CD4-positive, alpha-beta T cell treated with Interleukin-2 at 100 ng/mL for 4 hours (primary cell): ENCODE measurements at places on chromosomes 6 and 20.

DNA sequence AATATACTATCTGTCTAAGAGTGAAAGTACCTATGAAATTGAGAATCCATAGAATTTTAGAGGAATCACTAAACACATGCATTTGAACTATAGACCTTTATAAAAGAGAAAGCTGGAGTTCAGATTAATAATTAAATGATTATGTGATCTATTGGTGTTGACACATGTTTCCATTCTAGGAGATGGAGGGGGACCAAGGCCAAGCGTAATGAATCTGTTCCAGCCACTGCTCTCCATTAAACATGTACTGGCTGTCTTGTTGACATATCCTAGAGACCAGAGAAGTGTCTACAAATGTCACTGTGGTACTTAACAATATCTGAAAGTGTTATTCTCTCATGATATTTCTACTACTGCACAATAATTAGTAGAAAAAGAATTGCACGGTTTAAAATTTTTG is 432.4 kb downstream of the BMP2 start:
- no peak for DNase-seq

DNA sequence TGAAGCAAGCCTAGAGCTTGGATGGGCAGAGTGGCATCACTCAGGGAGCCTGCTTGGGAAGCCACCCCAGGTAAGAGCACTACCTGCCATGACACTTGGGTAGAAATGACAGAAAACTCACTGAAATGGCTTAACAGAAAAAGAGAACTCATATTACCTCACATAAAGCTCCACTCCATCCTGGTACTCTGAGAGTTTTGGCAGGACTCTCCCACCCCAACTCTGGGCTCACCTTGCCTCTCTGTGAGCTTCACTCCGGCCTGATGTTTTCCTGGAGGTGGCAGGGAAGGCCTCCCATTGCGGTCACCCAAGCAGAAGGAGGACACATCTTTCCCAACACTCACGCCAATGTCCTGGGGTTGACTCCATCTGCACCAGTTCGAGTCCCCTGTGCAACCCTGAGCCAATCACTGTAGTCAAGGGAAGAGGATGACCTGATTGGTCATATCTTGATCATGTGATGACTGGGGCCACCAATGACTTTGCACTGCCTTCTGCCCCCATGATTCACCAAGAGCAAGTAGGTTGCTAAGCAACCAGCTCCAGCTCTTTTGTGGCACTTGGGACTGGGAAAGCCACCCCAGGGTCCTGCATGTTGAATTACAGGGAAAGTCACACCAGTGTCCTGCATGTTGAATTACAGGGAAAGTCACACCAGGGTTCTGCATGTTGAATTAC is 446.1 kb upstream of the SULF2 start:
- DNase-seq: no peak

- DNase-seq: no peak
These were observed 5.3 kb downstream of the SNAI1 start for GRCh38 chr20:49987868-49988690.

GRCh38 chr6:127013865-127014264 is 104.6 kb upstream of the RSPO3 start:
- no peak for DNase-seq

DNA sequence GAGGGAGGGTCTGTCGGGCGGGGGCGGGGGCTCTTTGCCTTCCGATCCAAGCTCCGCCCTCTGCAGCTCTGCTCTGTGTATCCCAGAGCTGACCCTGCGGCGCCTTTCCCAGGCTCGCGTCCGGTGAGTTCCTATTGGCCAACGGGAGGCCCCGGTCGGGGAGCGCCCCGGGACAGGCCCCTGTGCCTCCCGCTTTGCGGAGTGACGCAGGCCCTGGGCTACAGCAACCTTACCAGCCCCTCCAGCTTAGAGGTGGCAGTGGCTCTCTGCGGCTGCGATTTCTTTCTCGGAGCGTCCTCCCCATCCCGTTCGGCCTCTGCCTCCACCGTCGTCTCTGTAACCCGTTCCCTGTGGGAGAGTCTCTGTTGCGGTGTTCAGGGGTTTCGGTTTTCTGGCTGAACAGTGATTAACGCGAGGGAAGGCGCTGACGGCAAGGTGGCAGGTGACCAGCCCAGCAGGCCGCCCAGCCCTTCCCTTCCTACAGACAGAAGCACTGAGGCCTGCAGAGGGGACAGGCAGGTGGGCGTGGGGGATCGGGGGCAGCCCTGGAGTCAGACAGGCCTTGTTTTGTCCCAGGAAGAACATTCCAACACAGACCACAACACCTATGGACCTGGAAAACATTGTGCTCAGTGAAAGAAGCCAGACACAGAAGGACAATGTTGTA is 18.1 kb upstream of the CEBPB start:
- DNase-seq: no peak

DNA sequence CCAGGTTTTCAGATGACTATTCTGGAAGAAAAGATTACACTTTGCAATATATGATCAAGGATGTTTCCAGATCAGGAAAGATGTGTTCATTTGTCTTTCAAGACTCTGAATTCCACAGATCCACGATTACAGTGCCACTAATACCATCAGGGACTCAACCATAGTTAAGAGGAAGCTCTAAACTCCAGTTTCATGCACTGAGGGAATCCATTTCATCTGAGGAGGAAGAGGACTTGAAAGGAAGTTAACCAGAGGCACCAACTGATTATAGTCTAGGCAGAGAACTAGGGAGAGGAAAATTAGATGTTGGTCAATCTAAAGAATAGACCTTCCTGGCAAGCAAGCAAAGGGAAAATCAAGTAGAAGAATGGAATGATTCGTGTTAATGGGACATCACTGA is 218.3 kb upstream of the PRDM1 start:
- no peak for DNase-seq

GRCh38 chr6:8831366-8832152 is 396.2 kb upstream of the SLC35B3 start:
- no peak for DNase-seq

- no peak for DNase-seq
These were observed 134.8 kb upstream of the TSHZ2 start for GRCh38 chr20:52837378-52837777.

DNA sequence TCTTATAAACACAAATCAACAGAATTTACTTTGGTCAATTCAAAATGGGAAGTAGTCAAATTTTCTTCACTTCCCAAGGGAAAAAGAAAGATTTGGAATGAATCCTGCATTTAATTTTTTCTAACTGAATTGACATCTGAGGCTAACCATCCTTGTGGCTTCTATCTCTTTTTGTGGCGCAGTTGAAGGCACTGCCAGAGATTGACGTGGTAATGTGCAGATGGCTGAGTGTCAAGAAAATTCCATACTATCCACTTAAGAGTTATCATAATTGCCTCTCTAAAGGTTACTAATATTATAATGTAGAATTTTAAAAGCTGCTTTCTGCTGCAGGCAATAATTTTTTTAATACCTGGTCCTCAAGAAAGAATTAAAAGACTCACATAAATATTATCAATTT is 162.3 kb downstream of the KLHL32 start:
- no peak for DNase-seq

- no peak for DNase-seq
These were observed 97.7 kb upstream of the PTPN1 start for GRCh38 chr20:50412499-50412898.

DNA sequence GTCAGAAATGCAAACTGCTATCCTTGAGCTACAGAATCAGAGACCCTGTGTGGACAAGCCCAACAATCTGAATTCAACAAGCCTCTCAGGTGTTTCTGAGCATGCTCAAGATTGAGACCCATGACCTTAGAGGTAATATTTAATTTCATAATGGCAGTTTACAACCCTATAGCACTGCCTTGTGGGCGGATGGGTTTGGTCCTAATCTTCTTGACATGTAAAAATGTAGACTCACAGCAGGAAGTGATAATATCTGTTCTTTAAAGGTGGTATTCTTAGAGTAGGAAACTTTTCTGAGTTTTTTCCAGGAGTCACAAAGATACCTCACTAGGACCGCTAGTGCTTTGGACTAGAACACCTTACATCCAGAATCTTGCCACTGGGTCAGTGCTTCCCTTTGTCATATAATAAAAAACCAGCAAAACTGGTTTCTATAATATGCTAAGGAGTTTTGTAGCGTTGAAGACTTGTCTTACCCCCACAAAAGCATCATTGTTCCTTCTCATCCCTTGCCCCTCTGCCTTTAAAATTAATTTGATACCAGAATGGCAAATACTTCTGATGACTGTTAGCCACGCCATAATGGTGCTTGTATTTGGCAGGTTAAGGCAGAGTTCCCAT is 52.6 kb downstream of the E2F3 start:
- peak; percentile 41 for DNase-seq

DNA sequence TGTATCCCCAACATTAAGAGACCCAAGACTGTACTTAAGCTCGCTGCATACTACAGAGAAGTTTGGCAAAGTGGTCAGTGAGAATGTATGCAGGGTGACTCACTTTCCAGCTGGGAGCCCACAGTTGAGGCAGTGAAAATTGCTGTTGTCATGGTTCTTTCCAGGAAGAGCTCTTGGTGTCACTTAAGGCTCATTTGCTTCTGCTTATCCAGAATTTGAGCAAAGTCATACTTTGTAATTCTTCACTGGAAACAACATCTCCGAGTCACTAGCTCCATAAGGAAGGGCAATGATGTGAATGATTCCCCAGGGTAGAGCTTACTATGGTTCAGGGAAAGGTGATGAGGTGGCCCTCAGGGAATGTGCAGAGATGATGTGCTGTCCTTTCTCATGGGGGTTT is 65.4 kb upstream of the FBXL4 start:
- DNase-seq: no peak

GRCh38 chr20:39222101-39222500 is 260.0 kb downstream of the DHX35 start:
- DNase-seq: no peak

- DNase-seq: no peak
These were observed 115.3 kb upstream of the EDN1 start for GRCh38 chr6:12174878-12175277.

- no peak for DNase-seq
These were observed 250.9 kb upstream of the POU3F2 start for GRCh38 chr6:98583506-98583905.

GRCh38 chr6:159804504-159804903 is 4.4 kb downstream of the PNLDC1 start:
- no peak for DNase-seq

DNA sequence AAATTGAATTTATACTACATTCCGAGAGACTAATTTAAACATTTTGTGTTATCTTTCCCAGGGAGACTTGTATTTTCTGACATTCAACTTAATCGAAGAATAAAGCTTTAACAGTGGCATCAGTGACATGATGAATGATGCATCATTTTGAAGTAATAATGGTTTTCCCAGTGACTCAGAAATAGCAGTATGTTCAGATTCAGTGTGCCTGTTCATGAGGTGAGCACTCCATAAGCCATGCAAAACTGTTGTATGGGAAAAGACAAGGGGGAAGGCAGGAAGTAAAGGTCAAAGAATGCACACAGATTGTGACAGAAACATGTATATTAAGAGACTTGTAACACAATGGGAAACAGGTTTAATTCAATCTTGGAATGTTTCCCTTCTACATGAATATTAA is 1348.2 kb upstream of the GJE1 start:
- DNase-seq: no peak

- peak; percentile 62 for DNase-seq
These were observed 170.2 kb downstream of the NFATC2 start for GRCh38 chr20:51372176-51372803.

- DNase-seq: no peak
These were observed 47.5 kb upstream of the JAG1 start for GRCh38 chr20:10721137-10721896.

GRCh38 chr6:64717281-64717680 is 989.7 kb downstream of the EYS start:
- no peak for DNase-seq

- no peak for DNase-seq
These were observed 303.9 kb upstream of the MAP3K7 start for GRCh38 chr6:90890683-90891330.

GRCh38 chr6:158761746-158762145 is 57.4 kb downstream of the EZR start:
- no peak for DNase-seq

- DNase-seq: peak; percentile 23
These were observed 92.1 kb upstream of the GCM1 start for GRCh38 chr6:53240761-53241160.

DNA sequence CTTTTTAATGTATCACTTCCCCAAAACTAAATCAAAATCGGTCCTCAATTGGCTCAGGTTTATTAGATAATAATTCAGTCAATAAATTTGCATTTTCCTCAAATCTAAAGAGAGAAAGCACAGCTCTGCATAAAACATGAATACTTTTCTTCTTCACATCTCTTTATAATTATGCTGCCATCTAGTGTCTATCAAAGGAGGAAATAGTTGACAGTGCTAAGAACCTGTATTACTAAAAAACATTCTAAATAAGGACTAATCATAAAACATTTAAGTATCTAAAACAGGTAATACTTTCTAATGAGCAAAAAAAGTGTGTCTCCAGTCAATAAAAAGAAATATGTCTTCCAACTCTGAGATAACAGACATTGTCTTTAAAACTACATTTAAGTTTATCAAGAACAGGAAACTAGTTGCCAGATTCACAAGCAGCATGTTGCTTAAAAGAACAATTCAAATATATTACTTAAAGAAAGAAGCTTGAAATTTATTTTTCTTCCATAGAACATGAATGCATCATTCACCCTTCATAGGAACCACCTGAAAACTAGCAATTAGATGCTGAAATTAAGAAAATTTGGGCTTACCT is 56.5 kb upstream of the DST start:
- DNase-seq: no peak

GRCh38 chr6:34147906-34148630 is 2.2 kb upstream of the GRM4 start:
- DNase-seq: no peak

DNA sequence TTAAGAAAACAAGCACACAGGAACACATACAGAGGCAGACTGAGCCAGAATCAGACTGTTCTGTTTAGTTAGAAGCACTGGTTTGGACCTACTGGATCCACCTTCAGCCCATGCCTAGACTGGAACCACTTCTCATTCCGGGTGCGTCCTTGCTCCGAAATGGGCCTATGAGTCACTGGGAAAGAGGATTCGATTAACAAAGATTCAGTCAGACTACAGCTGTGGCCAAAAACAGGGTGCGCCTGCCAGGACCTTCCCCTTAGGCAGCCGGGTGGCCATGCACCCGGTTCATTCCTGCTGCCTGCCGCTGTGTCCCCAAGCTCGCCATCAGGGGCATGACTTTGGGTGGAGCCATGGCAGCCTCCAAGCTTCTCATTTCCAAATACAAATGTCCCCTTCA is 14.5 kb upstream of the KCNK5 start:
- DNase-seq: no peak

GRCh38 chr20:56004007-56004406 is 1.3 kb downstream of the CBLN4 start:
- no peak for DNase-seq

DNA sequence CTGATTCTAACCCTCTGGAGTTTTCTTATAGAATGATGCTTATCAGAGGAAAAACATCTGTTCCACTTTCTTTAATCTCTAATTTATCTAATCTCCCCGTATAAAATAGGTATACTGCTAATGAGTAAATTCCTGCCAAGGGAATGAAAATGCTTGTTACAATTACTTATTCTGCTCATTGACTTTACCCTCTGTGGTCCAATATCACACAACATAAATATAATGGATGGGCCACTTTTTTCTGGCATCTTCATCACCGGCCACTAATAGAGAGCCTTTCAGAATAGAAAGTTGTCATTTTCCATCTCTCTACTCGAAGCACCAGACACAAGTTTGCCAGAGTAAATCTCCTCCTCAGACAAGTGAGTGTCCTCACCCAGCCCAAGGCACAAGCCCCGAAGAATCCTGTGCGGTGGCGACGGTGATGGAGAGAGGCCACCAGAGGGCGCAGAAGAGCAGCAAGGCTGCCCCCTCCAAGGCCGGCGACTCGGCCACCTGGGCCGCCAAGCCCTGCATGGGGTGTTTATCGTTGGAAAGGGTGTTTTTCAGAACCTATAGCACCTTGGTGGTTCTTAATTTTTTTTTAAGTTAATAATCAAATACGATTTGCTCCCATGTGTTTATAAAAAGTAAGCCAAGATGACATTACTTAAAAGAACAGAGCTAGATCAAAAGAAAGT is 212.9 kb upstream of the ARID1B start:
- DNase-seq: peak; percentile 74
